Renal cortex interstitium (tissue), 15 donors: ENCODE measurements at places on chromosomes 1 and 21. TPM values are rescaled to one million over a fixed set of nuclear protein-coding genes. Genes with fewer than 3 reads are reported as not detected.

DNA sequence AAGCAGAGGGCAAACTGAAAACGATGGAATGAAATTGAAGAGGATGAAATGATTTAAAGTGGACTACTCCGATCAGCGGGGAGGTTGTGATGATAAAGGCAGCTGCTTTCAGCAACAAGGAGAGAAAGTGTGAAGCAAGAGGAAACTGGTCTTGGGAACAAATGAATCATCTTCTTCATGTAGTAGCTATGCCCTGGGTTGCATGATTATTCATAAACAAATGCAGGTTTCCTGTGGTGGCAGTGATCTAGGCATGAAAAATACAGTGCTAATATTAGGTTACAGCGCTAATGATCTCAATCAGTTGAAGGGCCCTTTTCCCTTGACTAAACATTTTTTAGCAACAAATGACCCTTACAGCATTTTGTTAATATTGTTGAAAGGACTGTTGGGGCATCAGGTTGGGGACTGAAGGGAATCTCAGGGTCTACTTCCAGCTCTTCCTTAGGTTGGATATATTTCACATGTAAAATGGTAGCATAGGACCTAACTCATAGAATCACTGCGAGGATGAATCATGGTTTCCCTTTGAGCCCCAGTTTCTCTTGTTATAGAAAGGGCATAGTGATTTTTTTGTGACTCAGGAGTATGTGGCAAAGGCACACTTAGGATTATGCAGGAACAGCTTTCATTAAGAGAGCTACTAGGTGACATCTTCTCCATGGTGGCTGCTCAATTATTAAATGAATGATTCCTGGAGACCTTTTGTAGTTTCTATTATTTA is 1.9 kb upstream of the ZFYVE9 start:
- no peak for DNase-seq

GRCh38 chr1:159992161-159992560 is 38.1 kb upstream of the SLAMF9 start:
- no peak for DNase-seq

Gene KRTAP13-2
- polyA plus RNA-seq, result not detected

GRCh38 chr1:225987491-225988316 is 11.4 kb downstream of the SDE2 start:
- DNase-seq, result peak; percentile 43

DNA sequence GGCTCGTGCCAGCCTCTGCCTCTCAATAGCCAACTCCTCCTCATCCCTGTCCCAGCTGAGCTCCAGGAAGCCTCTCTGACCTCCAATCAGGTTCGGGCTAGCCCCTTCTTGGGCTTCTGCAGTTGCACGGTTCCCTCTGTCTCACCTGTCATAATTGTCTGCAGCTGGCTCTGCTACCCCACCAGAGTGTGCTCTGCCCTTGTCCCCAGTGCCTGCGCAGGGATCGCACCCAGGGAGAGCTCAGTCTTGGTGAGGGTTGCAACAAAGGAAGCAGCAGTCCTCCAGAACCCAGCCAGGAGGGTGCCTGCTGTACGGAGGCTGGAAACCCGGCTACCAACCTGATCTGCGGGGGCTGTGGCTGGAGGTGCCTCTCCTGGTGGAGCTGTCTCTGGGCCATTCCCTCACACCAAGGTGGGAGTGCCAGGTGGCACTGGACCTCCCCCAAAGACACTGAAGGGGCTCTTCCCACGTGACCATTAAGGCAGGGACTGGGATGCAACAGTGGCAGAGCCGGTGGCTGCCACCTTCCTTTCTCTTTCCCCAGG is 63.5 kb upstream of the DMRTB1 start:
- DNase-seq, result no peak

DNA sequence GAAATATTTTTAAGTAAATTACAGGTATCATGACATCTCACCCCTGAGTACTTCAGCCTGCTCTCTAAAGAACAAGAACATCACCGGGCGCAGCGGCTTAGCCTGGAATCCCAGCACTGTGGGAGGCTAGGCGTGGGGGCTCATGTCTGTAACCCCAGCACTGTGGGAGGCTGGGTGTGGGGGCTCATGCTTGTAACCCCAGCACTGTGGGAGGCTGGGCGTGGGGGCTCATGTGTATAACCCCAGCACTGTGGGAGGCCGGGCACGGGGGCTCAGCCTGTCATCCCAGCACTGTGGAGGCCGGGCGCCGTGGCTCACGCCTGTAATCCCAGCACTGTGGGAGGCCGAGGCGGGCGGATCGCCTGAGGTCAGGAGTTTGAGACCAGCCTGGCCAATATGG is 7.7 kb upstream of the CDK11B start:
- DNase-seq, result no peak

GRCh38 chr1:15948595-15949452 is 27.1 kb downstream of the ZBTB17 start:
- DNase-seq, result no peak

DNA sequence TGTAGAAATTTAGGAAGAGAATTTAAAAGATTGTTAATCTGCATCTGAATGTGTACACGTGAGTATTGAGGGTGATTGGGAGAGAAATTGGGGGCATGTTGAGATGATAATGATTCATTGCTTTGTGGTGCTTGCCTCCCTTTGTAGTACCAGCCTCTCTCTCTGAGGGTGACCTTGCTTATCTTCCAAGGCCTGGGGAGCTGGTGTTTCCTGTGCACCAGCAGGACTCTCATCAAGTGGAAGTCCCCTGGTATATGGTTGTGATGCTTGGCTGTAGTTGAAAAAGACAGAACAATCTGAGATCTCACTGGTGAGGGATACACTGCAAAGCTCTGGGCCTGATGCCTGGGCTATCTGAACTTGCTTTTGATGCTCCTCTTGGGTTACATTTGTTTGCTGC is 4.0 kb downstream of the TCHHL1 start:
- no peak for DNase-seq

Gene PEF1
- 75.8 TPM for polyA plus RNA-seq

Gene RIIAD1
- polyA plus RNA-seq, result not detected

DNA sequence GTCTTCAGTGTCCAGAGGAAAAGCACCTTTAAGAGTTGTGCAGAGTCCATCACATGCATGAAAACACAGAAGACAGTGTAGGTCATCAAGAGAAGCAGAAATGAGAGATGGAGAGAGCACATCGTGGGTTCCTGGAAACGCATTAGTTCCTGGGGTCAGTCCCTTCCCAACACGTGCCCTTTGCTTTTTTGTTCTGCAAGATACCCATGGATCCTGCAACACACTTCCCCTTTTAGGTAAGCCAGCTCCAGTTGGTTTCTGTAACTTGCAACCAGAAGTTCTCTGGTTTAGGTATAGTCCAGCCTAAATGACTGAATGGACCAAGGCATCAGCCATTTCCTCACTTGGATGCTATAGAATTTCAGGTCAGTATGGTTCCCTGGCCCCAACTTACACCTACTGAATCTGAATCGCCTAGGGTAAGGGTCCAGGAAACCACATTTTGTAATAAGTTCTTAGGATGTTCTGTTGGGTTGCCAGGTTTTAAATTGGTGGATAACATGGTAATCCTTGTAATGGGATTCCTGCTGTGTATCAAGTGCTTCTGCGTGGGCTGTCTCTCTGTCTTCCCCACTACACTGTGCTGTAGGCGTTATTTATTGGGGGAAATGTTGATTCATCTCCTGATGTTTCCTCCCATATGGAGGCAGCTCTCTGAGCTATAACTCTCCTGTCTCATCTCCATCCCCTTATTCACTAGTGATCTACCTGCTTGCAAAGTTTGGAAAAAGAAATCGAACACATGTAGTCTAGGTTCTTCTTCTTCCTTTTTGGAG is 230.6 kb downstream of the TNR start:
- DNase-seq, result no peak

Gene RAVER2
- polyA plus RNA-seq, result 28.9 TPM

Gene OR10T2
- polyA plus RNA-seq, result not detected

GRCh38 chr1:2115008-2115641 is 64.9 kb downstream of the PRKCZ start:
- DNase-seq, result no peak

DNA sequence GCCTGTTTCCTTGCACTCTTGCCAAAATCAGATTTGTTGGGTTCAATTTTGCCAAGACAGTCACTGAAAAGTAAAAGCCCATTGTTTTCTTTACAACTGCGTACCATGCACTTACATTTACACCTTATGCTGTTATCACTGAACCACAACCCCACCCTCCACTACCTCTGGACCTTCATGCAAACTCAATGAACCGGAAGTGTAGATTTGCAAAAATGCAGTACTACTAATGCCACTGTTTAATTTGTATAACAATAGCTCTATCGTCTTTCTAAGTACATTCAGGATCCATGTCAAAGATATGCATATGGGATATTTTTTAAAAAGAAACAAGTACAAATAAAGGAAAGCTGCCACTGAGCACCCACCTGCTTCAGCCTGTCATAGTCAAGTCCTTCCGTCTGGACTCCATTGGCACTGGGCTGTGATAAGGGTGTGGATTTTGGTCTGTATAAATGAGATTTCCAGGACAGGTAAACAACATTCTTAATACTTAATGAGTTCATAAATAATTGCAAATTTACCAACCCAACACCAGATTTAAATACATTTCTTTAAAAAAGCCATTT is 72.9 kb upstream of the LBR start:
- no peak for DNase-seq

Gene VWA5B1
- 1.3 TPM for polyA plus RNA-seq

DNA sequence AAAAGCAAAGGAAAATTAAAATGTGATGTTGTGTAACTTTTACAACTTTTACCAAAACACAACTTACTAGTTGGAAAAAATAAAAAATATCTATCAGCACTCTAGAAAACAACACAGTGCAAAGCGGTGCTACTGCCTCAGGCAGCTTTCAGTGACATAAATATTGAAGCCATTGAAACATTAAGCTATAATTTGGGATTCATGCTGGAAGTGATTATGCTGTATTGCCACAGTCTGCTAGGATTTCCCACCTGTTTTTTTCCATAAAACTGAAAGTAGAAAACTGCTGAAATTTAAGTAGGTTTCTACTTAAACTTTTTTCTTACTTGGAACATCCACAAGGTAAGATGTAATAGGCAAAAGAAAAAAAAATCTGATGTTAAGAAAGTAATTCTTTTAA is 674.4 kb downstream of the KCNT2 start:
- DNase-seq, result no peak

DNA sequence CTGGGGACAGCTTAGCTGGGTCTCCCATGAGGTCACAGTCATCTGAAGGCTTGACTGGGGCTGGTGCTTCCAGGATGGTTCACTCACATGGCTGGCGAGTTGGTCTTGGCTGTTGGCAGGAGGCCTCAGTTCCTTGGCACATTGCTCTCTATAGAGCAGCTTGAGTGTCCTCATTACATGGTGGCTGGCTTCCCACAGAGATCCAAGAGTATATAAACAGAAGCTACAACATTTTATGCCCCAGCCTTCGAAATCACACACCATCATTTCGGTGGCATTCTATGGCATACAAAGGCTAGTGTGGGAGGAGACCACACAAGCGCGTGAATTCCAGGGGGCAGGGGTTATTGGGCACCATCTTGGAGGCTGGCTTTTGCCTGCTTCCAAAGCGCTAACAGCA is 63.0 kb downstream of the ALPL start:
- no peak for DNase-seq

DNA sequence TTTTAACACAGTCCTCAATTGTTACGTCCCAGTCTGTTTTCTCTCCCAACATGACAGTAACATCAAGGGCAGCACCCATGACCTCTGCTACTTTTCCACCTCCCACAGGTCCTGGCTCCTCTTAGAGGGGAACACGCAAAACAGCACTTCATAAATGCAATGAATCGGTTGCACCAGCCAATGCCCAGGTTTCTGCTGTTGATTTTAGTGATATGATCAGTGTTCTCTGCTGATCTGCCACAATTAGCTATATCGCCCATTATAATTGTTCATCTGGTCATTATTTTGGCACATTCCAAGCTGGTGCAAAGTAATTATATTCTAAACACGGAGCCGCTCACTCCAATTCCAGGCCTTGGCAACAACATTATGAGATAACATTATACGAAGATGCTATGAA is 184.5 kb downstream of the KCNH1 start:
- no peak for DNase-seq

GRCh38 chr1:152367436-152367835 is 7.6 kb upstream of the FLG2 start:
- DNase-seq, result no peak

GRCh38 chr1:165444897-165445370 is at the start of gene RXRG:
TSS of gene RXRG (minus strand) at chr1:165445126. CDS start at chr1:165444893, 233 bp downstream.
- DNase-seq, result no peak

Gene AMY1B
- polyA plus RNA-seq, result not detected

Gene ATP1A4
- 0.12 TPM for polyA plus RNA-seq

GRCh38 chr1:237309595-237310118 is 267.7 kb downstream of the RYR2 start:
- DNase-seq, result no peak

Gene VANGL2
- polyA plus RNA-seq, result 31.7 TPM

Gene GSTM5
- 42.5 TPM for polyA plus RNA-seq

DNA sequence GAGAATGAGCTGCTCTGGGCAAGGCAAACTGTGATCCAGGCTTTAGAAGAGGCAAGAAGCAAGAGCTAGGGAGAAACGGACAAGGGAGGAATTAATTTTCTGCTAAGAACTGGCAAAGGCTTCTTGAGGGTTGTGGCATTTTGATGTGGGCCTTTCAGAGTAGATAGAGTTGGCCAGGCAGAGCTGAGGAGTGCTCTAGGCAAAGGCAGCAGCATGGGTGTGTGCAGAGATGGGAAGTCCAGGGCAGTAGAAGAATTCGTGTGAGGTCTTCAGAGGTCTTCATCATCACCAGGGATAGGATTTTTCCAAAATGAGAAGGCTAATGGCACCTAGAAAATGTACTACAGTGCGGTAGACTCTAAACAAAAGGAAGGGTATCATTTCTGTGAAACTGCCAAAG is 237.8 kb downstream of the LTN1 start:
- DNase-seq, result no peak

- peak; percentile 21 for DNase-seq
Measured at GRCh38 chr1:220370041-220370700, 97.9 kb upstream of the RAB3GAP2 start.
